ENCODE measurements at places on chromosomes 3 and 15. TPM values are rescaled to one million over a fixed set of nuclear protein-coding genes. Genes with fewer than 3 reads are reported as not detected.

DNA sequence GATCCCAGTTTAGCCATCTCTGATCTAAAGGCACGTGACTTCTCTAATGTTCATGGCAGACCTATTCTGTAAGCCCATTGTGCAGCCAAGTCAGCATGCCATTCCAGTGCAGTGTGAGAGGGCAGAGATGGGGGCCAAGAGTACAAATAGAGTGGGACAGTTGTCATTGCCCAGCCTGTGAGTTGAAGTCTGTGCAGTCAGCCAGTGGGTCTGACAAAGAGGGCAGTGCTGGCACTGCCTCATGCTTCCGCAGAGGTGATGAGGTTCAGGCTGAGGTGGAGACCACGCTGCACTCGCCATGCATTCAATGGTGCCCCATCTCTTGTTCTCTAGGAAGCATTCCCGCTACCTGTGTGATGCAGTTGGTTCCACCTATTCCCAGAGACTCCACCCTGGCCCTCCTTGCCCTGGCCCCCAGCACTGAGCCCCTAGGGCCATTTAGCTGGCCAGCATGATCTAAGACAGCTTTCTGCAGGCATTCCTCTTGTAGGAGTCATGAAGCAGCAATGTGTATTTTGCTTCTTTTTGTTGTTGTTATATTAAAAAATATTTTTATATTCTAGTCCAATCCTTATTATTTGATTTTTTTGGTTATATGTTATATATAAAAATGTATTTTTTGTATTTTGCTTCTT is 3.7 kb downstream of the MRAS start:
- no peak for DNase-seq

The FOXB1 gene
- total RNA-seq: not detected

The DNAJC19 gene
- total RNA-seq: 83.7 TPM

DNA sequence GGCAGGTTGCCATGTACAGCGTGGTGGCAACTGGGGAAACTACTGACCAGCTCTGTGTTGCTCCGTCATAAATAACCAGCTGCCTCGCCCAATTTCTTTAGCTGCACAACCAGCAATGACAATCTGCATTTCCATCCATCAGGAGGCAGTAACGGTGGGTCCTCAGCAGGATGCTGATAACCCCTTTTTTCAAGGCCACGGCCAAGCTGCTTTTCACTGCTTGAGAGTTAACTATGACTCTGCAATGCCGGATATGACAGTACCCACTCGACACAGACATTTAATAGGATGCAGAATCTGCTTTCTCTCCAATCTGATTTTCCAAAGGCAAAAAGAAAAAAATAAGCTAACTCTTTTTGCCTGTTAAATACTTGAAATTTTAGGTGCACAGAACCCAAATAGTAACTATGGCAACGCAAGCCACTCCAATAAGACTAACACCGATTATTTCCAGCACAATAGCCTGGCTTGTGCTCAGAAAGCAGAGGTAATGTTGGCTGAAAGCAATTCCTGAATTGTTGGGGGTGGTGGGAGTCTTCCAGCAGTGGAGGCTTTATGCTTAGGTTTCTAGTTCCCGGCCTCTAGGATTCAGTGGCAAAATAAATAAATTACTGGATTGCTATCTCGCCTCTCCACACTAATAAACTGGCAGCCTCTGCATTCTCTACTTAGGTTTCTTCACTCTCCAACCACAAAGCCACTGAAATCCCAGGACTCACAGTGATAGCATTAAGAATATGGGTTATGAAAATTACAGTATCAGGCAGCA is 31.2 kb upstream of the SRGAP3 start:
- DNase-seq: no peak

GRCh38 chr3:139123377-139124095 is 78.8 kb upstream of the PRR23C start:
- no peak for DNase-seq

The GAP43 gene
- total RNA-seq: 2.3 TPM

The MUC13 gene
- total RNA-seq: not detected

The PLSCR5 gene
- total RNA-seq: not detected

DNA sequence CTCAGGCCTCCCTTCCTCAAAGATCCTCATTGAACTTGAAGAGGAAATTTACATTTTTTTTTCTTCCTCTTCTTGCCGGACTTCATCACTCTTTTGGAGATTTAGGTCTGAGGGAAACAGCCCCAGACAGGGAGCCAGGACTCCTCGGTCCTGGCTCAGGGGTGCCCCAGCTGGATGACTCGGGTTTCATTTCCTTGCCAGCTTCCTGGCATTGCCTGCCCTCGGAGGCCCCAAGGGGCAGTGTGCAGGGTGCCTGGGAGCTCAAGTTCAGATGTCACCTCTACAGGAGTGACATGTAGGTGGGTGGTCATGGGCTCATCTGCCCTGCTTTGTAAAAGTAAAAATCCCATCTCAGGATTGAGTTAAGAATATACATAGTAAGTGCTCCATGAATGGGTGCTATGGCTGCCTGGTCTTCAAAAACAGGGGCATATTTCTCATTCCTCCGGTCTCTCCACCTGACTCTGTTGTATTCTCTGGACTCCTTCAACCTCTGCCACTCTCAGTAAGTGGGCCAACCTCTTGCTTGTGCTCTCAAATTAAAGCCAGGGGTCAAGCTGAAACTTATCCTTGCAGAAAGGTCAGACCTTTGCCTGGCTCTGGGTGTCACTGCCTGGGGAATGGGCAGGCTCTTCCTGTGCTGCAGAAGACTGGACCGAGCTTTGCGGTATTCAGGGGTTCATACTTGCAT is 51.8 kb downstream of the SMAD6 start:
- DNase-seq: no peak

The CSK gene
- total RNA-seq: 29.8 TPM

- no peak for DNase-seq
Measured at GRCh38 chr3:82558081-82558480, 796.6 kb upstream of the GBE1 start.

GRCh38 chr3:46442576-46443530 is 21.9 kb downstream of the LTF start:
- no peak for DNase-seq

- DNase-seq: no peak
Measured at GRCh38 chr3:183156266-183156665, 6.3 kb downstream of the LAMP3 start.

DNA sequence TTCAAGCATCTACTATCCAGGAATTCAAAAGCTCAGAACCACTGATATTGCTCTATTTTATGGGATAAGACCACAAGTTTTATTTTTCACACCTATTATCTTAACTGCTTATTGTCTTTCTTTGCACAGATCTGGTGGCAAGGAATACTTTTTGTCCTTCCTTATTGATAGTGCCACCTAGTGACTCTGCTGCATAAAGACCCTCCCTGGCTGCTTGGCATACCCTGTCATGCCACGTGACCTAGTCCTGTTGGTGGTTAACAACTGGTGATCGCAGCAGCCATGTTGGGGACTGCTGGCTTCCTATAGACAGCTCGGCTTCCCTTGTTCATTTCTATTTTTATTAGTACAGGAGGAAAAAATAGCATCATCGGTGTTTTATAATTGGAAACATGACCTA is 236.3 kb downstream of the MEX3B start:
- DNase-seq: peak; percentile 27

DNA sequence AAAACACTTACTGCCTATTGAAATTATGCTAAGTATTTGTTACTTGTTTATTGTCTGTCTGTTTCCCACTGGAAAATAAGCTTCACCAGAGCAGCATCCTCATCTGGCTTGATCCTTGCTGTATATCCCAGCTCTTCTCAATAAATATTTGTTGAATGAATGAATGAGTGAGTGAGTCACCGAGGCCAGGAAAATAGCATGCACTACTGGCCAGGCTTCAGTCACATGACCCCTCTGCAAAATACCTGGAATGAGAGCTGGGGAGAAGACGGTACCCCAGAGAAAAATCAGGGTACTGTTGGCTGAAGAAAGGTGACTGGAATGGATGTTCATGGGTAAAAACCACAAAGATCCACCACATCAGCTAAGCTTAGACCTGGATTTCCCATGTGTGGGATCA is 331.9 kb downstream of the SHQ1 start:
- no peak for DNase-seq

The IMPG2 gene
- not detected for total RNA-seq

The MCTP2 gene
- not detected for total RNA-seq

GRCh38 chr3:50433954-50434353 is 69.5 kb downstream of the CACNA2D2 start:
- DNase-seq: no peak

DNA sequence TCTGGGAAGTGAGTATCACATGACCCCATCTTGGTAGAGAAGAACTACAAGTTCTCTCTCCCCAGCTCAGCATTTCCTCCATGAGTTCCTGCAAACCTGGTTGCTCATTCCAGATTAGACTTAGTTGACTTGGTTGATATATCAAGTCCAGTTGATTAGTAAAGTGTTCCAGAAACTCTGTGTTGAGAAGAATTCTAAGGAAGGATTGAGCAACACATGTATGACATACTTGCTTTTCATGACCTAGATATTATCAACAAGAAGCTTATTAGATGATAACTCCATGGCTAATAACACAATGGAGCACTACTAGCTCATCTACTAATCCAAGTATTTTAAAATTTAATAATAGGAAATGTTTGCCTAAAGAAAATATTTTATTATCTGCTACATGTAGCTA is 6.4 kb upstream of the EID1 start:
- DNase-seq: no peak

The PRSS50 gene
- not detected for total RNA-seq

DNA sequence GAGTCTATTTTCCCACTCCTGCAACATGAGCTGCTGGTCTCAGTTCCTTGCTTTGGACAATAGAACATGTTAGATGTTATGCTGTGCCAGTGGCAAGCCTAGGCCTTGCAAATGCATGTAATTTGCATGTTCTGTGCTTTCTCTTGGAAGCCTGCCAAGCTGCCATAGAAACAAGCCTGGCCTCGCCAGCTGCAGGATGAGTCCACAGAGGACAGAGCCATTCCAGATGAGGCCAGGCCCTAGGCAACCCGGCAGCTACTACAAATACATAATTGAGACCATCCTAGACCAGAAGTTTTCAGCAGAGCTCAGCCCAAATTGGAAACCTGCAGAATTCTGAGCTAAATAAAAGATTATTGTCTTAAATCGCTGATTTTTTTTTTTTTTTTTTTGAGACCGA is 39.6 kb downstream of the TRIM69 start:
- no peak for DNase-seq

GRCh38 chr3:184911570-184911969 is 99.6 kb downstream of the VPS8 start:
- no peak for DNase-seq

GRCh38 chr3:72035606-72036005 is 250.7 kb upstream of the PROK2 start:
- no peak for DNase-seq

The GRAMD1C gene
- total RNA-seq: 1.1 TPM

GRCh38 chr3:32106132-32106928 is at the start of gene GPD1L:
Gene GPD1L, plus strand, starts transcription at chr3:32106620. Its CDS starts 92 bp downstream, at chr3:32106712.
- peak; percentile 88 for DNase-seq

GRCh38 chr15:83170474-83171165 is 37.0 kb downstream of the HDGFL3 start:
- DNase-seq: peak; percentile 10

The LIPH gene
- total RNA-seq: 0.52 TPM

- DNase-seq: no peak
Measured at GRCh38 chr3:53260286-53260785, 4.5 kb upstream of the TKT start.

GRCh38 chr15:64810497-64811326 is 14.7 kb downstream of the PIF1 start:
- no peak for DNase-seq

DNA sequence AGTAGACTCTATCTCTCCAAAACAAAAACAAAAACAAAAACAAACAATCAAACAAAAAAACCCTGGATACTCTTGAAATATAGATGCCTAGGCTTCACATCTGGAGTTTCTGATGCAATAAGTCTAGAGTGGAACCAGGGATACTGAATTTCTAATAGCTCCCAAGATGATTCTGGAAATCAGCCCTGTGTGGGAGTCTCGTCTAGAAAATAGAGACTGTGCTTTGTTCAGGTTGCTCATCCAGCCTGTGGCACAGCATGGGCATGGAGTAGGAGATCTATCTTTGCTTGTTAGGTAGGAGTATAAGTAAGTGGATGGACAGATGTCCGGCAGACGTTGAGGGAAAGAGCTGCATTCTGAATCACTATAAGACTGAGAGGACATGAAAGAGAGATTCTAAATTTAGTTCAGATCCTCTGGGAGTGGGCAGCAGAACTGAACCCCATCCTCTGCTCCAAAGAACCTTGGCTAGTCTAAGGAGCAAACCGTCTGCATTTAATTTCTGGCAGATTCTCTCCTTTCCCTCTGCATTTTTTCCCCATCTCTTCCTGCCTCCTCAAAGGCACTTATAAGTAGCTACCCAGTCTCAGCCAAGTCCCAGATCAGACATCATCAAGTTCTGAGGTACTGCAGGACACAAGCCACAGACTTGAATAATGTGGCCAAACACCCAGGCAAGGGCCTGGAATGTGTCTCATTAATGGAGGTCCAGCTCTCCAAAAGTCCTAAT is 92.6 kb upstream of the STRIT1 start:
- no peak for DNase-seq

The RBP2 gene
- not detected for total RNA-seq

DNA sequence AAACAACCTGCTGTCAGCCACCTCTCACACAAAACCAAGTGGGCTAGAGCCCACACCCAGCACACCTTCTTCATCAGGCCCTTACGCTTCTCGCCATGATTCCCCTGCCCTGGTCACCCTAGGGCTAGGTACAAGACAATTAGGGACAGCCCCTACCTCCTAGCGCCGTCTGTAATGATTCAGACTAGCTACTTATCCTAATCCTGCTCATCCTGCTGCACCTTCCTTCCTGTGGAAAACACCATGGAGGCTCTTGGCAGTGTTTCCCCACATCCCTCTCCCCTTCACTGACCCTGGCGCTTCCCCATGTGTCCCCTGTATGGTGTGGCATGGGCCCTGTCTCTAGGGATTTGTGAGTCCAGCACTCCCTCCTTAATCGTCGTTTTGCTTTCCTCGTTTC is 39.6 kb upstream of the ICE2 start:
- no peak for DNase-seq

GRCh38 chr15:36707884-36708435 is 128.5 kb downstream of the CDIN1 start:
- no peak for DNase-seq

DNA sequence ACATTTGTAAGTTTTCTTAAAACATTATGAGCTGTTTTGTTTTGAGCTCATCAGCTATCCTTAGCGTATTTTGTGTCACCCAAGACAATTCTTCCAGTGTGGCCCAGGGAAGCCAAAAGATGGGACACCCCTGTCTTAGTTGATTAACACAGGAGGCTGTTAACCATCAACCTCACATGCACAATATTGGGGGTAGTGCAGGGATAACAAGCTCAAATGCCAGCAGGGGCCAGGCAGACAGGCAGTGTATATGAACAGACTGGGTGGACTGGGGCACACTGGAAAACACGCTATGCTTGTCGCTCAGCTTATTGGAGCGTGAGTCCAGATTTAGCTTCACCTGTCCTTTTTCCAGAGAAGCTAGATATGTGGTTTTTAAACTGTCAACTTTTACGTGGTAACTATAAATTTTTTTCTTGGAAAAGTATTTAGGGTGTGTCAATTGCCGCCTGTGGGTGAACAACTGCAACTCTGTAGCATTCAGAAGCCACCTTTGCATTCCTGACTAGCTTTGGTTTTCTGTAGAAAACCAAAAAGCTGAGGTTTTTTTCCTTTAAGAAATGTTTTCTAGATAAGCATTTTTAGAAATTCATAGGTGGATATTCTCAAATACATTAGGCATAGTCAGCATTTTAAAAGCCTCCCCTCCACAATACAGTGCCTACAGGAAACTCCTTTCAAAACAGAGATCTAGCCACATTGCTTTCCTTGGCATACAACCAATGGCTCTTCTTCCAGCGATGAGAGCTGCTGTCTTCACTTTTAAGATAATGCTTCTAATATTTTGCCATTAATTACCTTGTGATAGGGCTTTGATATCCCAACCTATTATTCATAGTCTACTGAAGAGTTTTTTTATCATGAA is 14.6 kb downstream of the PSMD6 start:
- DNase-seq: no peak

GRCh38 chr3:108136561-108137459 is 46.0 kb upstream of the CD47 start:
- no peak for DNase-seq

Measured in A172 (cell line).